Glutamatergic neuron (in vitro differentiated cells): ENCODE measurements at places on chromosomes 2 and 18. TPM values are rescaled to one million over a fixed set of nuclear protein-coding genes. Genes with fewer than 3 reads are reported as not detected.

The FASTKD2 gene
- 24.7 TPM for total RNA-seq

The RAB17 gene
- total RNA-seq = not detected

The ACMSD gene
- total RNA-seq = not detected

The NEB gene
- total RNA-seq = 0.59 TPM

The RFTN2 gene
- 2.5 TPM for total RNA-seq

The UGT1A1 gene
- total RNA-seq = not detected

The SIX2 gene
- 0.56 TPM for total RNA-seq

The LMAN1 gene
- total RNA-seq = 52.3 TPM

The SEPTIN10 gene
- total RNA-seq = 75.2 TPM

The TMEM178A gene
- 12.5 TPM for total RNA-seq

The CRYGD gene
- total RNA-seq = 0.76 TPM

The TBR1 gene
- not detected for total RNA-seq

The PSMG2 gene
- total RNA-seq = 48.7 TPM
